ENCODE measurements at places on chromosomes 12 and 14.

DNA sequence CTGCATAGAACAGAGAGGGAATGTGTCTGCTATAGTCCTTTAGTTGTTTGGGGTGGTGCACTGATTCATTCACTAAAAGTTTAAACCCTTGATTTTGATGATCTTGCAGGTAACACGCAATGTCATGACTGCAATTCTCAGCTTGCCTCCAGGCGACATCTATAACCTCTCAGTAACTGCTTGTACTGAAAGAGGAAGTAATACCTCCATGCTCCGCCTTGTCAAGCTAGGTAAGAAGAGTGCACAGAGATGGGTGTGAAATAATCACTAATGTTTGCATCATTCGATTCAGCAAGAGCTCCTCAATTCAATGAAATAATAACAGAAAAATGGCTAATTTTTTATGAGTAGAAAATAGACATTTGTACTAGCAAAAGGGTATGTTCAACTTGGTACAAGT, 203.7 kb downstream of the PTPRO start:
- DNase-seq = no peak

GRCh38 chr12:108457006-108457733, 57.9 kb upstream of the FICD start:
- peak; percentile 28 for DNase-seq

DNA sequence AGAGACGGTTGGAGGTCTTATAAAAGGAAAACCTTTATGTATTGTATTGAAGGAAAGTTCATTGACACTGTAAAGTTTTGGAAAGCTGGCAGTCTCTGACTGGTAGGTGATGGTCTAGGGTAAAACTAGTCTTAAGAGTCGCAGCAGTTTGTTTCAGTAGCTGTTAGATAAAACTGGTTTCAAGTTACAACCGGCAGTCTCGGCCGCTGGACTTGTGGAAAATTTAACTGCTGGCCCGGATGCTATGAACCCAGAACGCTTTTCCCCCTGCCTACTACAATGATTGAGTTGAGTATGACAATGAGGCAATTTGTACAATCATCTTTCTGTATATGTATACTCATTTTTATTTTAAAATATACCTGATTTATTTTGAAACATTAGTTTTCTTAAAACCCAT, 1426.9 kb downstream of the AACS start:
- DNase-seq = no peak

- DNase-seq = no peak
Measured at GRCh38 chr12:46177837-46178608, 90.8 kb downstream of the SLC38A1 start.

- DNase-seq = no peak
Measured at GRCh38 chr14:37826869-37827268, 231.4 kb downstream of the TTC6 start.

GRCh38 chr12:93497456-93497855, 30.1 kb downstream of the MRPL42 start:
- no peak for DNase-seq

DNA sequence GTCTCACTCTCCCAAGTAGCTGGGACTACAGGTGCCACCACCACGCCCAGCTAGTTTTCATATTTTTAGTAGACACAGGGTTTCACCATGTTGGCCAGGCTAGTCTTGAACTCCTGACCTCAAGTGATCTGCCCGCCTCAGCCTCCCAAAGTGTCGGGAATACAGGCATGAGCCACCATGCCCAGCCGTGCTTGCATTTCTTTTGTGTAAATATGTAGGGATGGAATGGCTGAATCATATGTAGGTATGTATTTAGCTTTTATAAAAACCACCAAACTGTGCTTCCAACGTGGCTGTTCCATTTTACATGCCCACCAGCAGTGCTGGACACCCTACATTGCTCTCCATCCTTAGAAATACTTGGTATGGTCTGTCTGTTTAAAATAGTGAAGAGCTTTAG, 32.8 kb upstream of the CLMN start:
- DNase-seq = no peak

GRCh38 chr12:51593539-51593938, 2.5 kb downstream of the SCN8A start:
- no peak for DNase-seq

GRCh38 chr14:61344437-61345150, 23.2 kb downstream of the PRKCH start:
- no peak for DNase-seq

- no peak for DNase-seq
Measured at GRCh38 chr12:52211716-52212585, 20.1 kb upstream of the KRT80 start.

GRCh38 chr12:29320295-29321085, 60.5 kb downstream of the ERGIC2 start:
- DNase-seq = no peak

DNA sequence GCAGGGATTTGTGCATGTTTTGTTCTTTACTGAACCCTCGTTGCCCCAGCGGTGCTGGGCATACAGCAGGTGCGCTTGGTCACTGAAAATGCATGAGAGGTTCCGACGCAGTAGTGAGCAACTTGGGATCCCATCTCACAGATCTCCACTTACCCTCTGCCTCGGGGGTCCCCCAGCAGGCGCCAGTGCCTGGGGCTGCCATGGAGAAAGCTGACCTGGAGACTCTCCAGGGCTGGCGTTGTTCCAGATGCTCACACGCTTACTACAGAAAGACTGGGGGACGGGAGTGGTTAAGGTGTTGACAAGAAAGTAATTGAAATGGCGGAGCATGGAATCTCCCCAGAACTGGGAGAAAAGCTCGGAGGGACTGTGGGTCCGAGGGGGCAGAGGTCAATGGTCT, 14.2 kb downstream of the GLT1D1 start:
- DNase-seq = no peak

DNA sequence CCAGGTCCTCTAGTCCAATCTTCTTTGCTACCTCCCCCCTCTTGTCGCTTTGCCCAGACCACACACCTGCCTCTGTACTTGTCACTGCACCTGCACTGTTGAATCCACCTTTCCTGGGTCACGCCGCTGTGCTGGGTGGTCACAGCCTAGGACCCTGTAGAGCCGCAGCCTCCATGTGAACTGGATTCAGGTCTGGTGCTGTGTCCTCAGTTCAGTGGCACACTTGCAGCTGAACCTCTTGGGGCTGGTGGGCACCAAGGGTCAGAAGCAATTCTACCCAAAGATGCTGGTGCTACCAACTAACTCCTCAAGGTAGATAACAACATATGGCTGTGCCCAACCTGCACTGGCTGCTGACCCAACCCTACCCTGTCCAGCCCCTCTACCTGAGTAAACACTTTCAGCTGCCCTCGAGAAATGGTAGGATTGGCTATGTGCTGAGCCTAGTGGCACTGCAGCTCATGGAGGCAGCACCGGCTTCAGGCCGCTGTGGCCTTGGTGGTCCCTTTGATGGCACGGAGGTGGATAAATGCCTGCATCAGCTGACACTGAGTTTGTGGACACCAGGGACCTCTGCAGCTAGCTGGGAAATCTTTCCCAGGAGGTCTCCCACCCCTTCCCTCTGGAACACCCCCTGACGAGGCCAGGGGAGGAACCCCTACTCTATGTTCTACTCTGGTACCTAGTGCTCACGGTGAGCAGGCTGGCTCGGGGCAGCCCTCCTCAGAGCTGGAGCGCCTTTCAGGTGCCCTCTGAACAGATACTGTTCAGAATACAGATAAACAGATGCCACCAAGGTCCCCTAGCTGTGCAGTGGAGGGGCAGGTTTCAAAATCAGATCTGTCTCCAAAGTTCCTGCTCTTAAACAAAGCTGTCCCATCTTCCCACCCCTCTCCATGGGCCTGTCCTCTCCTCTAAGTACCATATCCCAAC, 14.3 kb downstream of the AGAP2 start:
- DNase-seq = no peak

- DNase-seq = no peak
Measured at GRCh38 chr12:123163227-123163626, 12.3 kb upstream of the PITPNM2 start.

DNA sequence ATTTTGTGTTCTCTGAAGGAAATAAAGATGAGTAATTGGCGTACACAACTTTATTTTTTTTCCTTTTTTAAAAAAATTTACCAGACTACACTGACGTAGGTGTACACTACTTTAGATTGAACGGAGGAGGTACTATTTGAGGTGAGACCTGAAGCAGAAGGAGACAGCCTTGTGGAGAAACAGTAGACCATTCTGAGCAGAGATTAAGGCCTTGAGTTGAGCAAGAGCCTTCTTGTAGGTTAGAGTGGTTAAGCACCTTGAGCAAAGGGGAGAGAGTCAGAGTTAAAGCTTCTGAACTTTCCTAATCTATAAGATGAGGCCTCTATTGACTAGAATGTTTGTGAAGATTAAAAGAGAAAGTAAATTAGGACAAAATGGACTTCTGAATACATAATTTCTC, 2.5 kb downstream of the LEMD3 start:
- no peak for DNase-seq

DNA sequence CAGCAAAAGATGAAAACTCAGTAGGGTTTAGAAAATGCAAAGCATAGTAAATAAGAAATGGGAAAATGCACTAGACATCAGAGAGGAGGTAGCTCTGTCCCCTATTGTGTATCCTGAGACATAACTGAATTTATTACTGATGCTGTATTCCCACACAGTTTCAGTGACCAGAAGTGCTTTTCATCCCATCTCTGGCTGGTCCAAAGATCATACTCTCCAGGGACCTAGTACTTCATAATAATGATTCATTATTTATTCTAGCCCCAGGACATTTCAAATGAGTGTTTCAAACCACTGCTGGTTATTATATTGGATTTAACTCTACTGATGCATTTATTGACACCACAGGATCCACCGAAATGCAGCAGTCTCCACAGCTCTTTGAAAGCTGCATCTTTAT, 163.3 kb downstream of the PAWR start:
- no peak for DNase-seq

DNA sequence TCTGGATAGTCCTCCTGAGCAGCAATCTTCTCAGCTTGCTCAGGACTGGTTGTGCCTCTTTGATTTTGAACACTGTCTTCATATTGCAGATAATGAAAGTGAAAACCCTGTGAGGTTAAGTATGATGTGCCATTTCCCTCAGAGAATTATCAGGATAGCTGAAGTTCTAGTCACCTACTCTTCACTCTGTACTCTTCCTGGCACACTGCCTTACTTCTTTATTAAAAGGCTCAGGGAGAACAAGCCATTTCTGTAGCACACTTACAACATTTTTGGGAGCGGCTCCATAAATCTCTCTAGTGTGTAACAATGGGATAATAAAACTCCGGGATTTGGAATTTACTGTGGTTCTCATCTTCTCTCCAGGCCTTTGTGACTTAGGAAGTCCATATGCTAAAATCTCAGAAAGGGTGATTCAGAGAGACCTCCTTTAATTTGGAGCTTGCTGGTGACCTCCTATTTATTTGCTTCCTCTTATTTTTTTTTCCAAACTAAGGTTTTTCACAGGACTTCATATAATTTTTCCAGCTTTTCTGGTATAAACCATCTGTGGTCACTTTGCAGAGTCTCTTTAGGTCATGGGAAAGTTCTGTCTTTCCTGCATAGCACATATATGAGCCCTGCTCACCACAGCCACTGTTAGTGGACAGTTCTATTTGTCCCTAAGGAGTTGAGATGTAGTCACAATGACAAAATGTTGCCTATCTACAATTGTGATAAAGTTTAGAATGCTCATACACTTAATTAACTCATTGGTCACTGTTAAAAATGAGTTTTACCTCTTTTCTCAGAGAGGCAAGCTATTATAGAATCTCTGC, 53.5 kb upstream of the LDHB start:
- DNase-seq = no peak

- no peak for DNase-seq
Measured at GRCh38 chr12:121145221-121145620, 12.5 kb downstream of the P2RX7 start.

DNA sequence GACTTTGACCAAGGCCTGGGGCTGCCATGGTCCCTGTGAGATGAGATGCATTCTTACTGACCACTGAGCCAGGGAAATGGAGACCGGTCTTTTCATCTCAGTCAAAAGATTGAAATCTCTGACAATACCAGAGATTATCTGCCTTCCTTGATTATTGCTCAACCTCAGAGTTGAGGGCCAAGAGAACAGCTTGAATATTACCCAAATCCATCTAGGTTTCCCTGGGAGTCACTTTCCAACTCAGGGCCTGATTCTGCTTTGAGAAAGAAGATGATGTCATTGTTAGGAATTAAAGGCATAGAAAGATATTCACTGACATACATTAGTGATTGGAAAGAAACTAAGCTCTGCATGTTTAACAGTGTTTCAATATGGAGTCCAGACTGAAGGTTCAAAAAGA, 515.9 kb upstream of the TBX3 start:
- DNase-seq = no peak

- no peak for DNase-seq
Measured at GRCh38 chr14:81416194-81416952, 16.2 kb upstream of the STON2 start.

DNA sequence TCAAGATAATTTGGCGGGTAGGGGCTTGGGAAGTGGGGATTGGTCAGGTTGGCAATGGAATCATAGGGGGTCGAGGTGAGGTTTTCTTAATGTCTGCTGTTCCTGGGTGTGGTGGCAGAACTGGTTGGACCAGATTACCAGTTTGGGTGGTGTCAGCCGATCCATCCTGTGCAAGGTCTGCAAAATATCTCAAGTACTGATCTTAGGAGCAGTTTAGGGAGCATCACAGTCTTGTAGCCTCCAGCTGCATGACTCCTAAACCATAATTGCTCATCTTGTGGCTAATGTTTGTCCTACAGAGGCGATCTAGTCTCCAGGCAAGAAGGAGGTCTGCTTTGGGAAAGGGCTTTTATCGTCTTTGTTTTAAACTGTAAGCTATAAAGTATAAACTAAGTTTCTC, 868.4 kb downstream of the DIO2 start:
- DNase-seq = no peak

DNA sequence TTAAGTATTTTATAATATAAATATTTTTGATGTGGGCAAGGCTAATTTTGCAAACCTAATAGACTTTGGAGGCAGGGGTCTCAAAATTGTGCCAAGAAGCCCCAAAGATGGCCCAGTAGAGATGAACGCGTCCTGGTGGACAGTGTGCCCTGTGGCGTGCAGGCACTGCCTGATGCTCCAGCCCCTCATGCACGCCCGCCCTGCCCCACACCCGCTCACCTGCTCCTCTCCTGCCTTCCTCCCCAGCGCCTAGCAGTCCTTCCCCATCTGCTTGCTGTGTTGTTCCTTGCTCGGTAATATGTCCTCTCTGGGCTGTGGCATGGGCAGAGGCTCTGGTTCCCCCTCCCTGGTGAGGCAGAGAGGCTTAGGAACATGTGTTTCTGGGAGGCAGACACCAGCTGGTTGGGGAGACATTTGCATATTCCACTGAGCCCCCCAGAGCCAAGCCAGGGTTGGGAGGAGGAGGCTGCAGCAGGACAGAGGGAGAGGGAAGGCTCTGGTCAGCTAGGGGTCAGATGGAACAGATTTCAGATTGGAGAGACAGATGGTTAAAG, 46.8 kb upstream of the GPATCH2L start:
- no peak for DNase-seq

DNA sequence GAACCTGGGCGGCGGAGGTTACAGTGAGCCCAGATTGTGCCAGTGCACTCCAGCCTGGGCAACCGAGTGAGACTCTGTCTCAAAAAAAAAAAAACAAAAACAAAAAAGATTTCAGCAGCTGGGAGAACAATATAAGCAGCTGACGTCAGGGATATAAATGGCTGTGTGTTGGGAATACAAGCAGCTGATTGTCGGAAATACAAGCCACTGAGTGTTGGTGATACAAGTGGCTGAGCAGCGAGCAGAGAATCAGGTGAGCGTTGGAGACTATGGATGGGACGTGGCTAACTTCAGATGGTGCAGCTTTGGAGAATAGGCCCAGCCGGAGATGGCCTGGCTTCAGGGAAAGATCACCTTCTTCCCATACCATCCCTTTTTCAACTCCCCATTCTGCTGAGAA, 32.0 kb downstream of the PSEN1 start:
- no peak for DNase-seq
